Kidney (tissue), 22 donors: ENCODE measurements at places on chromosomes 12 and 14.

GRCh38 chr14:50086321-50086711 is 30.1 kb downstream of the VCPKMT start:
- H3K4me3 ChIP-seq = no peak overlapping the region
- H3K27me3 ChIP-seq = no peaks in the 10 kb centered on the region
- no peaks in the 10 kb centered on the region for H3K4me1 ChIP-seq
- DNase-seq = no peak

GRCh38 chr12:5458229-5459050 is 26.5 kb downstream of the NTF3 start:
- H3K4me3 ChIP-seq = no peak overlapping the region
- H3K36me3 ChIP-seq = no peaks in the 10 kb centered on the region
- peaks cover 10% of the 10 kb centered on the region for H3K4me1 ChIP-seq
- H3K27ac ChIP-seq = no peak overlapping the region
- no peaks in the 10 kb centered on the region for H3K27me3 ChIP-seq

- H3K27me3 ChIP-seq = no peaks in the 10 kb centered on the region
- H3K36me3 ChIP-seq = no peaks in the 10 kb centered on the region
- H3K4me1 ChIP-seq = no peaks in the 10 kb centered on the region
Observed at GRCh38 chr12:66361703-66362102, 59.4 kb downstream of the HELB start.

- no peaks in the 10 kb centered on the region for H3K36me3 ChIP-seq
- DNase-seq = no peak
Observed at GRCh38 chr12:123126294-123127181, 24.4 kb downstream of the PITPNM2 start.

- H3K27me3 ChIP-seq = no peaks in the 10 kb centered on the region
- H3K4me1 ChIP-seq = no peaks in the 10 kb centered on the region
- DNase-seq = peak; percentile 51
- no peak overlapping the region for H3K27ac ChIP-seq
- no peaks in the 10 kb centered on the region for H3K36me3 ChIP-seq
Observed at GRCh38 chr14:94355191-94355794, 32.2 kb upstream of the SERPINA6 start.

GRCh38 chr12:3229577-3229976 is 152.4 kb downstream of the TSPAN9 start:
- no peak overlapping the region for H3K27ac ChIP-seq
- DNase-seq = no peak
- H3K4me1 ChIP-seq = no peaks in the 10 kb centered on the region
- no peaks in the 10 kb centered on the region for H3K27me3 ChIP-seq
- no peak overlapping the region for H3K4me3 ChIP-seq

DNA sequence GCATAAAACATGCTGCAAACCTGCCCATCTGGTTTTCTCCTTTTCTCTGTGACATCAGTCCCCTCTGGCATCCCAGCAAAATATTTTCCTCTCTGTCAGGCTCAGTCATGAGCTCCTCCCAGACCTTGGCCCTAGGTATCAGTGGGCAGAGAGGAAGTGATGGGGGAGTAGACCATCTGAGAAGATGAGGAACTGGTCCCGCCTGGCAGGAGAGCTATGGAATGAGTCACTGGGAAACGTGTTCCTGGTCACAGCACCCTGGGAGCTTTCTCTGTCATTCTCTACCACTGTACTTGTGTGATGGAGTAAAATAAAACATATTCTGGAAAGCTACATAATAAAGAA is 5.0 kb upstream of the SRSF9 start:
- H3K27ac ChIP-seq = no peak overlapping the region
- no peak for DNase-seq
- no peaks in the 10 kb centered on the region for H3K36me3 ChIP-seq
- H3K4me1 ChIP-seq = no peaks in the 10 kb centered on the region

DNA sequence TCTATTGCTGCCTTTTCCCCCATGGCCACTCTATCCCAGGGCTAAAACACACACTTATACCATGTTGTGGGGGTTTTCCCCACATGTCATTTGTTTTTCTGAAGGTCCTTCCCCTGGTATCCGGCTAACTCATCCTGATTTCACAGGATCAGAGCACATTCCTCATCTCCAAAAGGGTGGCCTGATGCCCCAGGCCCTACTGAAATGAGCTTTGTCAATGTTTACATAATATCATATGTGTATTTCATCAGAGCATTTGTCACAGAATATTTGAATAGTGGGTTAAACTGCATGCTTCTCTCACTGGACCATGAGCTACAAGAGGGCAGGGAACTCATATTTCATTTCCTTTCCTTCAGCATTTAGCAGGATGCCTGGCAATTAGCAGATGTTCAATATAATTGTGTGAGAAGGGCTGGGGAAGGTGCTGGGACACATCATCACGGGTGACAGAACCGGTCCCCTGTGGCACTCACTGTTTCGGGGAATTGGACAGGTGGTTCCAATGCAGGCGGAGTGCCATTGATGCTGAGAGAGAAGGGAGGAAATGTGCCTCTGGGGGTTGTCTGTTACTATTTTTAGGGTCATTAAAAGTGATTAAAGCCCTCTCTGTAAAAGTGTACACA is 26.8 kb downstream of the EMP1 start:
- DNase-seq = no peak
- no peak overlapping the region for H3K27ac ChIP-seq
- H3K36me3 ChIP-seq = no peaks in the 10 kb centered on the region
- H3K4me3 ChIP-seq = no peak overlapping the region

DNA sequence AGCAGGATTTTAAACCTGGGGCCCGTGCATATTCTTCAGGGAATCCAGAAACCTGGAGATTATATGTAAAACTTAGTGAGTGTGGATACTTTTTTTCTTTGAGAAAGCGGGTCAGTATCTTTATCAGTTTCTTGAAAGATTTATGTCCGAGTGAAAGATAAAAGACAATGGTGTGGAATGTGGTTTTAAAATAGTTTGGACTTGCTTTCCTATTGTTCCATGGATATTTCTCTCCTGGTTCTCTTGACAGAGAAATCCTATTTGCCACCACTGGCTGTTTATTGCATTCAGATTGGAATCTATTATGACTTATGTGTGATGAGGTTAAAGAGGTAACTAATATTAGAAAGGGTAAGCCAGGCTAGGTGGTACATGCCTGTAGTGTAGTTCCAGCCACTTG is 27.4 kb downstream of the KTN1 start:
- no peak for DNase-seq
- H3K27ac ChIP-seq = no peak overlapping the region
- no peaks in the 10 kb centered on the region for H3K27me3 ChIP-seq
- H3K36me3 ChIP-seq = no peaks in the 10 kb centered on the region
- H3K4me1 ChIP-seq = peaks cover 31% of the 10 kb centered on the region

- no peaks in the 10 kb centered on the region for H3K36me3 ChIP-seq
- H3K4me1 ChIP-seq = peaks cover 12% of the 10 kb centered on the region
- peak overlapping the region; percentile 17 for H3K4me3 ChIP-seq
- peak; percentile 41 for DNase-seq
- H3K27me3 ChIP-seq = no peaks in the 10 kb centered on the region
Observed at GRCh38 chr12:51028126-51028812, 2.1 kb upstream of the SLC11A2 start.
